ENCODE measurements at places on chromosomes 2 and 18.

- DNase-seq, result peak; percentile 57
Measured at GRCh38 chr2:241867776-241868420, 1.6 kb upstream of the RTP5 start.

- DNase-seq, result peak; percentile 7
Measured at GRCh38 chr18:8744656-8745055, 39.3 kb downstream of the MTCL1 start.

DNA sequence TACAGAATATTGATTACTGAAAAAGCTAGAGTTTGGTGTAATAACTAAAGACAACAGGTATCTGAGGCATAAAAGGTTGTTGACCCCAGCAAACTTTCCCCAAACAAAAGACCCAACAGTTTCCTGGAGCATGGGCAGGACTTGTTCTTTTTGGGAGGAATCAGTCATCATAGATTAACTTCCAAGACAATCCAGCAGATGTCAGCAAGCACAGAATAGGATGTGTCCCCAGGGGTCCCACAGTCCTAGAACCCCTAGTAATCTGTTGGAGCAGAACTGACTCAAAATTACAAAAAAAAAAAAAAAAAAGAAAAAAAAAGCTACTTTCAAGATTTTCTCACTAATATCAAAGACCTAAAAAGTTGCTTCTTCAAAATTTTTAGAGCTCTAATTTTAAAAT lies 564.7 kb upstream of the SLC39A10 start:
- DNase-seq, result no peak

DNA sequence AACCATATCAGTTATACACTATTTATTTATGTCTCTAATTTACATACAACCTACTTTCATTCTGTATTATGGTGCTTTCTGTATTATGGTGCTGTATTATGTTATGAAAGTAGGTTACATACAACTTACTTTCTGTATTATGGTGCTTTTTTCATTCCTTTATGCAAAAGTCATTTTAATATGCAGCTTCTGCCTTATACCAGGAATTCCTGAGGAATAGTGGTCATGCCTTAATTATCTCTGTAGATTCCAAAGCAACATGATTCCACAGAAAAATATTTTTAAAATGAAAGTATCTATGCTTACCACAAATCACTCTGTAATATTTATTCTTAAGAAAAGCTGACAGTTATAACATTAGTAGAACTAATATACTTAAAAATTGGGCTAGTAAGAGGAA lies 922.0 kb upstream of the NRXN1 start:
- DNase-seq, result no peak

GRCh38 chr2:197576631-197577030 lies 60.8 kb downstream of the MOB4 start:
- no peak for DNase-seq

Data from activated CD4-positive, alpha-beta T cell treated with anti-CD3 and anti-CD28 coated beads, Interleukin-2, amount 50 U/mL, for 48 hours (primary cell).